ENCODE measurements at places on chromosomes 3 and 15.

DNA sequence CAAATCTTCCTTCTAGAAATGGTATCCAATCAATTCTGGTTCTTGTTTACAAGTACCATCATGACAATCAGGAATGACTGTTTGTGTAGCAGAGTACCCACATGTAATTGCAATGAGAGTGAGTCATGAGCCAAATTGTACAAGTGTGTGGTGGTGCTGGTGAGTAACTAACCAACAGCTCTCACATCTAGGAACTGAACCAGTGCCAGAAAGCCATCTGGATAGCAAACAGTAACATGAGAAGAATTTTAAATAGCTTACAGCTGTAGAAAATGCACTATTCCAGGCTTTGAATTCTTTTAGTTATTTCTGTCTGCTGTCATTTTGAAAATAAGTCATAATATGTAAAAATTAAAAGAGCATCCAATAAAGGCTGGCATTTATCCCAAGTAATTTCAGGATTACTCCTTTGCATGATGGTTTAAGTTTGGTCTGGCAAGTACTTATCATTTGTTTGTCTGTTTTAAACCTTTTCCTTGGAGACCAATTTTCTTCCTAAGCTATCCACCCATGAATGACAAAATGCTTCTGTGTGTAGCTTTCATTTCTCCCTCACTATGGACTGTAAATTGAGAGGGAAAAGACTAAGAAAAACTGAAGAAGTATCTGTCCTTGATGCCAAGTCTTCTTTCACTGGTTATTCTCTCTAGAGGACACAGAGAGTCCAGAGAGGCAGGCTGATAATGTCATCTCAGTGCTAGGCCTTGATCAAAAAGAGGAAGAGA lies 60.0 kb downstream of the PIK3CB start:
- DNase-seq = no peak

- no peak for DNase-seq
Observed at GRCh38 chr3:16538507-16538906, 25.0 kb upstream of the RFTN1 start.

GRCh38 chr3:25463836-25464418 lies 35.9 kb downstream of the RARB start:
- DNase-seq = no peak

DNA sequence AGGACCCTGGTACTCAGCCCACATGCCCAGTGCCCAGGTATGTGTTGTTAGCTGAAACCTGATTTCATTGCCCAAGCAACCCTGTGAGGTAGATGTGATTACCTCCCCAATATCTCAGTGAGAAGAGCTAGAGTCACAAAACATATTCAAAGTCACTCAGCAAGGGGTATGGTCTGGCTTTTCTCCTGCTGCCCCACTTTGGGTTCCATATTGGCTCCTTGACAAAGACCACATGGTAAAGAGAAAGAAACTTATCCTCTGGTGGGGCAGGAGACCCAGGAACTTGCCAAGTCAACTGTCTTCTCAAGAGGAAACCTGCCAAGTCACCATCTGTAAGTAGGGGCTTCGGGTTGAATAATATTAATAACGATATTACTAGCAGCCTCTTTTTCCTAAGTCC lies 148.3 kb upstream of the LMCD1 start:
- no peak for DNase-seq

DNA sequence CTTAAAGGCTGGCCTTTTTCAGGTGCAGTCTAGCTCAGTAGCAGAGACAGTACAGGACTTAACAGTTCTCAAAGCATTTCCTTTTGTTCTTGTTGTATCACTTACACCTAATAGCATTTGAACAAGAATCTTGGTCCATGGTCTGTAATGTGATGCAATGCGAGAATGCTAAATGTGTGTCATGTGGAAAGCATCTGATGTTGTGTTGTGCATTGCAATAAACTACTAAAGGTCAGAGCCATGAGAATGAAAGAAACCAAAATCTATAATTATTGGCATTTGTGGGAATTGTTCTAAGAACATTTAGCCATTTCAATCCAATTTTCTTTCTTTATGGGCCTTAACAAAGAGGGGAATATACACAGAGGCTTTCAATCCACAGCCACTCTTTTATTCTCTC lies 324.5 kb upstream of the ROBO2 start:
- no peak for DNase-seq

DNA sequence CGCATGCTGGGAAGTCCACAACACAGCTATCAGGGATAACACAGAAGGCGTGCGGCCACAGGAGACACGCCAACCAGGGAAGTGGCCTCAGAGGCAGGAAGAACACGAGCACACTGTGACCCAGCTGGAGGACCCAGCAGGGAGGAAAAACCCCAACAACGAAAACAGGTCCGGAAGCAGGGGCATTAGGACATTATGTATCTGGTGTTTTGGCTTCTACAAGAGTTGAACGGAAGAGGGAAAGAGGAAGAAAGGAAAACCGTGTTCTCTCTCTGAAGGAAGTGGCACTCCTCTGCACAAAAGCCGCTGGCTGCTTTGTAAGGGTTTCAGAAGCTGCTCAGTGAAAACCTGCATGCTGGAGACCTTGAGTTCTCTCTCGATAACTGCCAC lies 61.8 kb downstream of the HACD2 start:
- no peak for DNase-seq

GRCh38 chr3:134798681-134799311 lies 3.7 kb downstream of the EPHB1 start:
- DNase-seq = no peak

DNA sequence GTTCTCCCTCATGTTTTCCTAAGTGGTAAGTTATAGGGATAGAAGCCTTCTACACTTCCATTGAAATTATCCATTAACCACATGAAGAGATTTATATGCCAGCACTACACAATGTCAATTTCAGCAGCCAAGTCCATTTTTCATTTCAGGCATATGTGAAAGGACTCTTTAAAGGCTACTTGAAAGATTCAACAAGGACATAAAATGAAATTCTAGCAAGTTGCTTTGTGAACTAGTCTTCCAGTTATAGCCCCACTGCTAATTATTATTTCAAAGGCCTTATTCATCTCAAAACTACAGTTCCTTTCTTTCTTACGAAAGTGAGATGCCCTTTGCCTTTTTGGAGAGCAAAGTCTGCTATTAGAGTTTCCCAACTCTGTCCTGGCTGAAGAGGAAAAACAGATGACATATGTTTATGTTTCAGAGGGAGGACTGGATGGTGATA lies 66.0 kb upstream of the SLC2A2 start:
- DNase-seq = no peak

- DNase-seq = no peak
Observed at GRCh38 chr3:130935761-130936492, 42.0 kb downstream of the ATP2C1 start.

DNA sequence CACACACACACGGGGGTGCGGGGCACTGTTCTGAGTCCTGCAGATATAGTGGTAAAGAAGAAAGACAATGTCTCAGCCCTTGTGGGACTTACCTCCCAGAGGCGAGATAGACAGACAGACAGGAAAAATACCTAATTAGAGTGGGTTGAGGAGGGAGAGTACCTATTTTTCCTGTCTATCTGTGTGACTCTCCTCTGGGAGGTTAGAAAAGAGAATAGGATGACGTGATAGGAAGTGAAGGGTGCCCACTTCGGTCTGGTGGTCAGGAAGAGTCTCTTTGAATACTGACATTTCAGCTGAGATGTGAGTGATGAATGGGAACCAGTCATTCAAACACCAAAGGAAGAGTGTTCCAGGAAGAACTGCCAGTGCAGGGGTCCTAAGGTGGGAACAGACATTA lies 4.1 kb upstream of the APOD start:
- no peak for DNase-seq

GRCh38 chr3:135987661-135988060 lies 22.1 kb downstream of the PPP2R3A start:
- DNase-seq = no peak

- DNase-seq = no peak
Observed at GRCh38 chr3:133943639-133944141, 48.0 kb upstream of the RAB6B start.

DNA sequence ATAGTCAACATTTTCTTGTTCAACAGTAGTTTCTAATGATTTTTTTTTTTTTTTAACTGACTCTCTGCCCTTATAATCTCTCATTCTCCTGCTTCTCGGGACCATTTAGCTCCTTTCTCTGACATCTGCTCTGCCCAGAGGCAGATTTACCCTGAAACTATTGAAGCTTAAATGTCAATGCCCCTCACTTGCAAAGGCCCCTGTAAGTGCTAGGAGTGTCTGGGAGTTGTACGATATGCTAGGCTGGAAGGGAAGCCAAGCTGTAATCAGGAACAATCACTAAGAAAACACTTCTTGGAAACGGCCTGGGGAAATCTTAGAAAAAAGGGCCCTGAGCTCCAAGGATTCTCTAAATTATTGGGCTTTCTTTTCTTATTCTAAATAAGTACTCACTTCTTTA lies 5.8 kb upstream of the PLOD2 start:
- no peak for DNase-seq

GRCh38 chr3:4647411-4647810 lies 154.3 kb downstream of the ITPR1 start:
- no peak for DNase-seq

DNA sequence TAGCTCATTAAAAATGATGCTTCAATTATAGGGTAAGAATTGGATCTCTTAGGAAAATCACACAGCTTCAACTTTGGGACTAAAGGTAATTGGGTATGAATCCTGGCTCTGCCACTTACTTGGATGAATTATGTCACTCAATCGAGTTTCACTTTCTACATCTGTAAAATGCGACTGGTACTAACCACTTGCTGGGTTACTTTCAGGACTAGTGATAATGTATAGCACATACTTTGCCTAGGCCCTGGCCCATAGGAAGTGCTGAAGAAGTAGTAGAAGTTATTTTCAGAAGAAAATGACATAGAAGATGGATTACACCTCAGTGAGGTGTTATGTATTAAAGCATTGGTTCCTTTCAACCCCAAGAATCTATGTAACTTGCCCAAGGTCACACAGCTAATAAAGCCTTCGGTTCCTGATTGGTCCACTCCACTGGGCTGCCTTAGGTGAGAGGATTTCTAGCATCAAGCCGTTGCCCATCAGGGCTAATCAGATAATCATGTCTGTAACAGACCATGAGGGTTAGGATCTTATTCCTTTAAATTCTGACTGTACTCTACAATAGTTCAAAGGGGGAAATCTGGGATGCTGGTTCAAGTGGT lies 29.4 kb upstream of the AP4E1 start:
- DNase-seq = no peak

DNA sequence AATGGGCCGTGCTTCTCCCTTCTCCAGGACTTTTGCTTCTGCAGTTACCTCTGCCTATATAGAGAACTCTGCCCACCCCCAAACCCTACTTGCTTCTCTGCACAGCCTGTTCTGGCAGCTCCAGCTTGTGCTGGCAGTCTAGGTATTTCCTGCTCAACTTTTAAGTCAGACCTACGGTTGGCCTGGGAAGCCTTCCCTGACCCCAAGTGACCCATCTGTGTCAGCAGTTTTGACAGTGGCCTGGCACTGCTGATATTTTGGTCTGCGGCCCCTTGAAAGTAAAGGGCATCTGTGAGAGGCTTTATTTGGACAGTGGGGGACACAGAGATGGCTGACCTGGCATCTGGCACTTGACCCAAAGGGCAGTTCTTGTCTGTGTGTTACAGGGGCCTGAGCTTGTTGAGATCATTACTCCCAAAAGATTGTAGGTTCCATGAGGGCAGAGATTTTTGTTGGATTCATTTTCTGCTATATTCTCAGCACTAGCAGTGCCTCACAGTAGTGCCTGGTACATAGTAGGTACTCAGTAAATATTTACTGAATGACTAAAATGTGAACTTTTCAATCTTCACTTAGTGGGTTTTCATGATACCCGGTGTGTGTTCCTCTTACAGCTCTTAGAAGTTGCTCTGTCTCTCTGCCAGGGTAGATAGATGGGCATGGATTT lies 55.2 kb upstream of the TRAK1 start:
- DNase-seq = no peak

- DNase-seq = no peak
Observed at GRCh38 chr15:88802250-88802990, 816 bp upstream of the ACAN start.

DNA sequence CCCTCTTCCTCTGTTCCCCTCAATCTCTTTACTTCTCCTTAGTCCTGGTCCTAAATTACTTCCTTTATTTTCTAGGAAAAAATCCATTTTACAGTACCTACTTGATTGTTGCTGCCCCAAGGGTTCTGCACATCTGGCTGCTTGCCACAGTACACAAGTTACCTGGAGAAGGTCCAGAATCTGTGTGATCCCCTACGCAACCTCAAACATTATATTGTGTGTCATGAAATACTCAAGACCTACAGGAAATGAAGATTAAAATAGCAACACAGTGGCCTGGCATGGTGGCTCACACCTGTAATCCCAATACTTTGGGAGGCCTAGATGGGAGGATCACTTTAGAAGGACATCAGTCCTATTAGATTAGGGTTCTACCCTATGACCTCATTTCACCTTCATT lies 48.7 kb downstream of the PRKAR2A start:
- DNase-seq = no peak

DNA sequence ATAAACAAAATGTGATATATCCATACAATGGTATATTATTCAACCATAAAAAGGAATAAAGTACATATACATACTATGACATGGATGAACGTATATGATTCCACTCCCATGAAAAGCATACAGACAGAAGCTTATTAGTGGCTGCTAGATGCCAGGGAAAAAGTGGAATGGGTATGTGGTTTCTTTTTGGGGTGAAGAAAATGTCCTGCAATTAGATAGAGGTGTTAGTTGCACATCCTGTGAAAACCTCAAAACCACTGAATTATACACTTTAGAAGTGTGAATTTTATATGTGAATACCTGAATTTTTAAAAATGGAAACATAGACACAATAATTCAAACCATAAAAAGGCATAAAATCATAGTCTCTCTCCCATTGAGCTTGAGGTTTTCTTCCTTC lies 11.2 kb downstream of the DENND6A start:
- no peak for DNase-seq

DNA sequence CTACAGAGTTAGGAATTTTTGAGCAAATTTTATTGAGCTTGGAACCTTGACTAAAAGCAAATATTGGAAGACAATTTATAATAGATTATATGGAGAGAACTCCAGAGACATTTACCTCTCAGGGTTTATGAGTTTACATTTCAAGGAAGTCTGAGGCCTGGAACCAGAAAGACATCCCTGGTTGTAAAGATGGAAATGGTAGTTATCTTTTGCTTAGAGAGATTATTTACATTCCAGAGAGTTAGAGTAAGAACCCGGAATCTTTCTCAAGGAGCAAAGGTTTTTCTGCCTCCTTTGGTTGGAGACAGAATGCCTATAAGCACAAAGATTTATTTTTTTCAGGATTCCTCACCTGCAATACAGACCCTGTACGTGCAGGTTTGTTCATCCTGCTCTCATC lies 458.1 kb downstream of the TBL1XR1 start:
- DNase-seq = no peak

GRCh38 chr3:143594206-143594605 lies 254.1 kb downstream of the SLC9A9 start:
- DNase-seq = no peak
